ENCODE measurements at places on chromosomes 3 and 15. TPM values are rescaled to one million over a fixed set of nuclear protein-coding genes. Genes with fewer than 3 reads are reported as not detected.

NANOGP8 gene
- polyA plus RNA-seq: not detected

NR1I2 gene
- 0.53 TPM for polyA plus RNA-seq

ALDH1A3 gene
- polyA plus RNA-seq: 0.06 TPM

FHIT gene
- not detected for polyA plus RNA-seq

ESYT3 gene
- polyA plus RNA-seq: 0.80 TPM

MEX3B gene
- polyA plus RNA-seq: 38.8 TPM

ROPN1 gene
- polyA plus RNA-seq: not detected

Measured in neural cell (in vitro differentiated cells).